ENCODE measurements at places on chromosomes 11 and 22.
A peak's percentile ranks its signal among the peaks of the same experiment; 100 is the strongest.

DNA sequence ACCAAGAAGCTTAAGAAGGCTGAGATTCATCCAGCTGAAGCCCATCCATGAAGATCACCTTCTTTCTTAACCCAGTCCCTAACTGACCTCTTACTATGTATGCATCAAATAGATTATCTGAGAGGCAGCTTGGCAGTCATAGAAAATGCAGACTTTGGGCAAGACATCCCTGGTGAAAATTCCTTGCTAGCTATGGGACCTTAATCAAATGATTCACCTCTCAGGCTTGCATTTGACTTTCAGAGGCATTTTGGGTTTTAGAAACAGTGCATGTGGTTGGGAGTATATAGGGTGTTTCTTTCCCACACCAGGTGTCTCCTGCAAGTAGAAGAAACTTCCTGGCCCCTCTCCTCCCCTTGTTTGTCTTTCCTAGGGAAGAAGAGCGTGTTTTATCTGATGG, 188.5 kb upstream of the ISX start:
- DNase-seq: no peak

GRCh38 chr22:17431179-17431578, 61.9 kb downstream of the CECR2 start:
- DNase-seq: no peak

GRCh38 chr11:128146926-128147605, 440.3 kb downstream of the ETS1 start:
- DNase-seq: no peak

GRCh38 chr11:1864231-1864630, 11.3 kb downstream of the LSP1 start:
- DNase-seq: peak; percentile 10

GRCh38 chr11:72737336-72737735, 14.9 kb downstream of the ARAP1 start:
- no peak for DNase-seq

GRCh38 chr22:42436404-42436803, 4.2 kb upstream of the NFAM1 start:
- peak; percentile 19 for DNase-seq

DNA sequence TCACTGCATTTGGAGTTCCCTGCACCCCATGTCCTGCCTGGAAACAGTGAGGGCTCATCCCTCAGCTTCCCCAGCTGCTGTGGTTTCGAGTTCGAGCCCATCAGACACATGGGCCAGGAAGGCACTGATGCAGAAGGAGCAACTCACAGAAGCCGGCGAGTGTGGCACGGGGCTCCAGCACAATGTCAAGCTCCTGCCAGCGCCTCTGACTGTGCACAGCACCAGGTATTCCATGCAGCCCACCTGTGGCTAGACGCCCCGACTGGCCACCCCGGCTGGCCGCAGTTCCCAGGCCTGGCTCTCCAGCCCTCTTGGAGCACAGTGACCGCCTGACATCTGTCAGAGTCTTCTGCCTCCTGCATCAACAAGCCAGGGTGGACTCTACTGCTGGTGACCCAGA, 419.4 kb downstream of the SHANK2 start:
- DNase-seq: no peak

DNA sequence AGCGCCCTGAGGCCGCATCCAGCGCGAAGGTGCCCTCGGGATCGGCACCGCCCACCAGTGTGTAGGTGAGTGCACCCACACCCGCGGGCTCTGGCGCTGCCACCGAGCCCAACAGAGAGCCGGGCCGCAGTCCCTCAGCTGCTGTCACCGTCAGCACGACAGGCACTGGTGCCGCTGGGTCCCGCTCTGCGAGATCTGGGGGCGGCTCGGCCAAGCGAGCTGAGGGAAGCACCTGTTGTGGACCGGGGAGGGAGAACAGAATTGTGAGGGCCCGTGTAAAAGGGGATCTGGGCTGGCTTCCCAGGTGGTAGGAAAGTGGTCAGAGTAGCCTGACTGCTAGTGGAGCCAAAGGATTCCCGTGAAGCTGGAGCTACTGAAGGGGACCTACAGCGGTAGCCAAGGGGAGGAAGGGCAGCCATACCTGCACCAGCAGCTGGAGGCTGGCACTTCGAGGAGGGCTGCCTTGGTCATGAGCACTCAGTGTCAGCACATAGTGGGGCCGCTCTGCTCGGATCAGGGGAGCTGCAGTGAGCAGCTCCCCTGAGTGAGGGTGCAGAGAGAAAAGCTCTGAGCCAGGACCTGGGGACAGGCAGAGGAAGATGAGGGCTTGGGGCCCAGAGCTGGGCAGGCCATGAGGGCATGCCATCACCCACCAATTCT, 11.5 kb upstream of the TPP1 start:
- DNase-seq: no peak

DNA sequence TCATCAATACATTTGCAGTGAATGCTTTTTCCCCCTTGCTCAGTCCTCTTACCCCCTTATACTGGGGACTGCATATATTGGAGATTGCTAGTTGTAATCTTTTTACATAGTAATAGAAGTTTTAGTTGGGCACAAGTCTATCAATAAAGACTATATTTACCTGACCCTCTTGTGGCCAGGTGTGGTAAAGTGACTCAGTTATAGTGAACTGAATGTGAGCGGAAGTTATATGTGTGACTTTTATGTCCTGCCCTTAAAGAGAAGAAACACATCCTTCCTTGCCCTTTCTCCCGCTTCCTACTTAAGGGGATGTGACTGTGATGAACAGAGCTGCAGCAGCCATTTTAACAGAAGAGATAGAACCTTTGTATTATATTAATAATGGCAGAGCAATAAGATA, 362.0 kb downstream of the METTL15 start:
- DNase-seq: no peak

DNA sequence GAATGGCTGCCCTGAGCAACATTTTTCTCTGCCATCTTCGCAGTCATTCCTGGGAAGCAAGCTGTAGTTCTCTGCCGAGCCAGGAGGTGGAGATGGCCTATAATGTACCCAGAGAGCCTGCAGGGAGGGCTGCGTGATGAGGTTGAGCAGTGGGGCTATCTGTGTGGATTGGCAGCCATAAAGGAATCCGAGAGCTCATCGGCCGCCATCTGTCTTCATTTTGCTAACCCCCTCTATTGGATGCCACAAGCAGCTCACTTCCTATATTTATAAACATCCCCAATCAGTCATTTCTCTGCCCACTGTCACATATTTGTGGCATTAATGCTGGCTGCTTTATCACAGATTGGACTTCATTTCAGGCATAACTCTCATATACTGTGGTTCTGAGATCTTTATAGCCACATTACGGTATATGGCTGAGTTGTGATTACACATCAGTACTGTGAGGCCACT, 209.5 kb downstream of the NTM start:
- no peak for DNase-seq

- DNase-seq: no peak
Measured at GRCh38 chr11:60981515-60981914, 10.0 kb downstream of the CD6 start.

GRCh38 chr11:76579056-76579751, 91.3 kb downstream of the LRRC32 start:
- DNase-seq: no peak

DNA sequence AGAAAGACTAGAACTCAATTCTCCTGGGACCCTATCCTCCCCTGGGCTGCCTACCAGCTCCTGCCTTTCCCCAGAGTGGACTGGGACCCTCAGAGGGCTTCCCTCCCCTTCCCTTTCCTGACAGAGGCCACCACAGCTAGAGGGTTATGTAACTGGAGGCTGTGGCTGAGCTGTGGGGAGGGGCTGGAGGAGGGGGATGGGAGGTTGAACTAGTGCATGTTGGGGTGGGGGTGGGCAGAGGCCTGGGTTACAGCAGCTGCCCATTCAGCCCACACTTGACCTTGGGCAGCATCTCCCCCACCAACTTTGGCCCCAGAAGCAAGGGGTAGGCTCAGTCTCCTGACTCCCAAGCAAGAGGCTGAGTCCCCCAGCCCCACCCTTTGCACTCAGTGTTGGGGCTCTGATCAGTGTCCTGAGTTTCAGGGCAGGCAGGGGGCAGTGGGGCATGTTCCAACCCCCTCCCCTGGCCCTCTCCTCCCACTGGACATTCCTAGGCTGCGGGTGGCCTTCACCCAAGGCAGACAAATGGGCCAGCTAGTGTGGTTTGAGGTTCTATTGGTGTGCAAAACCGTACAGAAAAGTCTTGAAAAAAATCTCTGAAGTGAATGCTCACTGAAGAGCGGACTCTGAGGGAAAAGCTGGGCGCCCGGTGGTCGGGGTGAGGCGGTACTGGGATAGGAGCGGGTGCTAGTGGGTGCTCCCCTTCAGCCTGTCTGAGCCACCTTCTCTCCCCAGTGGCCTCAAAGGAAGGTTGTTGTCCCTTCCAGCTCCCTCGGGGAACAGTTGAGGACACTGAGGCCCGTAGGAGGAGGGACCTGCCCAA, 3.8 kb downstream of the KCNC1 start:
- no peak for DNase-seq

DNA sequence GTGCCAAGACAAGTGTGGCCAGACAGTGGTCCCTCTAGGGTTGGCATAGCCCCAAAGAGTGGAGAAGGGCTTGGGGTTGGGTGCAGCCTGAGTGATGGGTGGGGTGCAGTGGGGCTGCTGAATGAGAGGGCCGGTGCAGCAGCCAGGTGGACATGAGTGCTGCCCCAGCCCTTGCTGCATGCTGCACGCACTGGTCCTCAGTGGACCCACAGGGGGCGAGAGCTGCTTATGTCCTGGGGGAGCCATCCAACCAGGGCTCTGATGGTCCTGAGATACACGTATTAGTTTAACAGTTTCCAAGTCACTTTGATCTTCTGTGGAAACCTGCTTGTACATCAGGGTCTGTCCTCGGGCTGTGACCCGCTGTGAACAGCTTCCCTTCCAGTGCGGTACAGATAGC, 23.9 kb upstream of the ACR start:
- no peak for DNase-seq

DNA sequence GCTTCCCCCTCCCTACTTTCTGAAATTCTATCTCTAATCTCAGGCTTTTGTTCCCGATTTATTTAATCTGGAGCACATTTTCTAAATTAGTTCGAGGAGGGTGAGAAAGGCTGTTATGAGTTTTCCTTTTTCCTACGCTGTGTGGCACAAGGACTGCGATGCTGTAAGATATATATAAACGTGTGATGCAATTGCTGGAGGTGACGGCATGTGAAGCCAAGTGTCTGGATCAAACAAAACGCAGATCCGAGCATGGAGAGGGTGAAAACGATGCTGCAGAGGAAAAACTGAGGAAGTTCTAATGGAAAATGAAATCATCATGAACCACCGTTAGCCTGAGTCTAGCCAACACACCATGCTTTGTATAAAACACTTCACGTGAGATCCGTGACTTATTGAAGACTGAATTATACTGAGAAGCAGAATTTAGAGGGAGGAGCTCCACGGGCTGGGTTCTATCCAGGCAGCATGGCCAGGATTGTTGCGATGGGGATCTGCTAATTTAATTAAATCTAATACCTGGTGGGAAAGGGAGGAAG, 4.4 kb downstream of the PKNOX2 start:
- no peak for DNase-seq

DNA sequence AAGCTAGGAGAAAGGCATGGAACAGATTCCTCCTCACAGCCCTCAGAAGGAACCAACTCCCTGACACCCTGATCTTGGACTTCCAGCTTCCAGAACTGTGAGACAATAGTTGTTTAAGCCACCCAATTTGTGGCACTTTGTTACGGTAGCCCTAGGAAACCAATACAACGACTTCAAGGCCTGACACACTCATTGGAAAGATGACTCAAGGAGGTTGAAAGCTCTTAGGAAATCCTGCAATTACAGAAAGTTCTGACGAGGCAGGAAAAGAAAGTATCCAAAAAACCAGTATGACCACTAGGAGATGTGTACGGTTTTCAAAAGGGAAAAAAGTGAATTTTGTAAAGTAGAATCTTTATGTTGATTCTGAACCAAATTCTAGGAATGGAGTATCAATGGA, 161.4 kb downstream of the SWAP70 start:
- DNase-seq: no peak

Measured in pons (tissue), 1 donor.